ENCODE measurements at places on chromosomes 1 and 21. TPM values are rescaled to one million over a fixed set of nuclear protein-coding genes. Genes with fewer than 3 reads are reported as not detected.
A peak's percentile ranks its signal among the peaks of the same experiment; 100 is the strongest.

GRCh38 chr1:62070384-62071011, 124.2 kb upstream of the L1TD1 start:
- no peak overlapping the region for H3K27ac ChIP-seq
- H3K27me3 ChIP-seq, result no peaks in the 10 kb centered on the region
- no peaks in the 10 kb centered on the region for H3K4me1 ChIP-seq
- H3K36me3 ChIP-seq, result no peaks in the 10 kb centered on the region

PLPPR4 gene
- 6.4 TPM for total RNA-seq

- peak; percentile 2 for DNase-seq
- H3K27ac ChIP-seq, result no peak overlapping the region
- no peaks in the 10 kb centered on the region for H3K4me1 ChIP-seq
- H3K4me3 ChIP-seq, result no peak overlapping the region
- no peaks in the 10 kb centered on the region for H3K36me3 ChIP-seq
- H3K27me3 ChIP-seq, result peaks cover 9% of the 10 kb centered on the region
Observed at GRCh38 chr1:114219172-114219868, 65.7 kb upstream of the SYT6 start.

- no peaks in the 10 kb centered on the region for H3K4me1 ChIP-seq
- H3K27me3 ChIP-seq, result peaks cover 13% of the 10 kb centered on the region
- no peak overlapping the region for H3K27ac ChIP-seq
Observed at GRCh38 chr1:40886318-40887011, 24.3 kb upstream of the CITED4 start.

DNA sequence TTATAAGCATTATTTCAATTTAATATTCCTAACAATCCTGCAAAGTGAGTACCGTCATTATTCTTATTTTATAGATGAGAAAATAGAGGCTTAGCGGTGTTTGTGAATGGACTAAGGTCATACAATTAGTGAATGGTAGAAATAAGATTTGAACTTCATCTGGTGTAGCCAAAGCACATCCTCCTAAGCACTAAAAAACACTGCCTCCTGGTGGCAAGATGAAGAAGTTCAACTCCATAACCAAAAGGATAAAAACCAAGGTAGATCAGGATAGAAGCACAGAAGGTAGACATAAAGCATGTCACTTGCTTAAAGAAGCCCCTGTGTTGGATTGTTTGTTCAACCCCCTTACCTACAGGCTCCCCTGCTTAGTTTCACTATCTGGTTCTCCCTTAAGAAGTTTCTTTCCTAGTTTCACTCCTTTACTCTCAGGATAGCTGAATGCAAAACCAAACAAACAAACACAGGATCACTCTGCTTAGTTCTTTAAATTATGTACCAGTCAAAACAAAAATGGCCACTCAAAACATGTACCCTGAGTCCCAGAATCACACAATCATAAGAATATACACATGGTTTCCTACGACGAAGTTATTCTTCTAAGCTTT, 12.7 kb upstream of the AIM2 start:
- H3K27me3 ChIP-seq, result peaks cover 2% of the 10 kb centered on the region
- no peak for DNase-seq
- H3K4me3 ChIP-seq, result no peak overlapping the region
- no peak overlapping the region for H3K27ac ChIP-seq

PRDM16 gene
- not detected for total RNA-seq

- no peaks in the 10 kb centered on the region for H3K36me3 ChIP-seq
- H3K27ac ChIP-seq, result no peak overlapping the region
- no peaks in the 10 kb centered on the region for H3K4me1 ChIP-seq
- peaks cover 6% of the 10 kb centered on the region for H3K27me3 ChIP-seq
- no peak overlapping the region for H3K4me3 ChIP-seq
Observed at GRCh38 chr21:29805105-29805504, 134.7 kb downstream of the GRIK1 start.

GALE gene
- total RNA-seq, result 31.7 TPM

DNA sequence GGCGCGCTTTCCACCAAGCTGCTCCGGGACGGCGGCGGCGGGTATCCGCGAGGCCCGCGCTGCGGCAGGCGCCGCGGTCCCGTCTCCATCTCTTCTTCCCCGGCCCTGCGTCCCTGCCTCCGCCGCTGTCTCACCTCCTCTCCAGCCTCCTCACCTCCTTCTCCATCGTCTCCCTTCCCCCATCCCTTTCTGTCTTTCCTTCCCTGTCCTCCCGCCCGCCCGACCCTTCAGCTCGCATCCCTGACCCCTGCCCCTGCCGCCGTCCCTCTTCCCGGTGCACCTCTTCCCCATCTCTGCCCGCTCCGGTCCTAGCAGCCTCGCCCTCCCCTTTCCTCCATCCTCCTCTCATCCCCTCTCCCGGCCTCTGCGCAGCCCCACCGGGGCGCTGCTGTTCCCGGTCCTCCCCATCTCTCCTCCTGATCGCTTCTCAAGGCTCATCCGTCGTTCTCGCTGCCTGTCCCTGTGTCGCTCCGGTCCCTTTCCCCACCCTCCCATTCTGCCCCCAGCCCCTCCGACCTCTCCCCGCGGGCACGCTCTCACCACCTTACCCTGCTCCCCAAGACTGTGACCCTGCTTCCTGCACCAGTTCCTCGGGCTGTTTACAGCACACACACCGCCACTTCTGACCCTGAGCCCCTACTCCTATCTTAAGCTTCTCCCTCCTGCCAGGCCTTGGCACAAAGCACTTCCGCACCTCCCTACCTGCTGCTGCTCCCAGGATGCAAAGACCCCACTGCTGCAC, 760 bp upstream of the NPHP4 start:
- peak overlapping the region; percentile 51 for H3K4me3 ChIP-seq
- no peaks in the 10 kb centered on the region for H3K27me3 ChIP-seq
- DNase-seq, result no peak
- no peak overlapping the region for H3K27ac ChIP-seq

CAMTA1 gene
- total RNA-seq, result 35.5 TPM

DNA sequence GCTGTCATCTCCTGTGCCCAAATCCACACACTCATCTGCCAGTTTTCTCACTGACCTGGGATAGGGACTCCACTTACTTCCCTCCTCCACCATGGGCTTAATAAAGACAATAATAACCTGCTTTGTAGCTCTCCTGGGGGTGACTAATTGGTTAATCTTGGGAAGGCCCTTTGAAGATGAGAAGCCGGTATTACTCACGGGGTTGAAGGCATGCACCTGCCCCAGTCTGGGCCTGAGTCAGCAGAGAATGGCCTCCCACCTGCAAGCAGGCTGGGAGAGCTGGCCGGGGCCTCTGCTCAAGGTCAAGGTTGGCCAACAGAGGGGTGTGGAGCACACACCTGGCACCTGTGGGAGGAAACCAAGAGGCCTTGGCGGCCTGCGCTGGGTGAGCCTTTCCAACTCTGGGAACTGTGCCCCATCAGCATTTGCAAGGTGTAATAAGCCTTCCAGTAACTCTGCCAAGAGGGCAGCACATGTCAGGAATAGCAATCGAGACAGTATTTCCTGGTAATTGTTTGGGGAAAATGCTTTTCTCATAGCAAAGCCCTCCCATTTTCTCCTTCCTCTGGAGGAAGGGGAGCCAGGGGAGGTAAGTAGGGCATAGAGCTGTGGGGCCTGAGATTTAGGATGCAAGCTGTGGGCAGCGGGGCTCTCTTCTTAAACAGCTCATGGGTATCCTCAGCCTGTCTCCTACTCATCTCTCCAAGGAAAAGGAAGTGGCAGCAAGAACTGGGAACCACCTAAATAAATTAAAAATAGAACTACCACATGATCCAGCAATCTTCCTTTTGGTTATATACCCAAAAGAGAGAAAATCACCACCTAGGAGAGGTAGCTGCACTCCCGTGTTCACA, 49.0 kb downstream of the TOMM20 start:
- H3K27me3 ChIP-seq, result no peaks in the 10 kb centered on the region
- peak; percentile 62 for DNase-seq
- H3K36me3 ChIP-seq, result no peaks in the 10 kb centered on the region
- H3K27ac ChIP-seq, result peak overlapping the region; percentile 34
- peaks cover 35% of the 10 kb centered on the region for H3K4me1 ChIP-seq

DNA sequence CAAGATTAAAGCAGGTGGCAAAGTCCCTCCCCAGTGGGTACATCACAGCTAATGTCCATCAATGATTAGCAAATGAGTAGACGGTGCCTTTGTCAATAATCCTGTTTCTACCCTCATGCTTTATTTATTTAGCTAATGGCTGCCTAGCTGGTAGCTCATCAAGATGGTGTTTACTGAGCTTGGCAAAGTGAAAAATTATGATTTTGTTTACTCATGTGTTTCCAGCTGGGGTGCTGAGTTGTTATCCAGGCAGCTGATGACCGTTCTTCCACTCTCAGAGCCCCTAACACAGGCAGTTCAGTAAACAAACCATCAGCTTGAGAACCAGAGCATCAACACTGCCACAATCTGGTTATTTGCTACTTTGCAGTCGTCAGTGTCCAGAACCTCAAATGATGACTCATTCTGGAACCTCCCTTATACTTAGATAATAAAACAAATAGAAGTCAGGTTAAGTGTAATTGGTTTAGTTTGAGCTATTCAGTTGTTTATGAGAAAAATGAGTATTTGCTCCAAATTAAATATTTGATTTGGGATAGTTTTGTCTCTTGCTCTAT, 163.9 kb downstream of the ST6GALNAC5 start:
- peaks cover 25% of the 10 kb centered on the region for H3K27me3 ChIP-seq
- no peak overlapping the region for H3K27ac ChIP-seq
- no peaks in the 10 kb centered on the region for H3K36me3 ChIP-seq
- H3K4me1 ChIP-seq, result no peaks in the 10 kb centered on the region
- no peak overlapping the region for H3K4me3 ChIP-seq

- no peaks in the 10 kb centered on the region for H3K4me1 ChIP-seq
- no peak for DNase-seq
- H3K4me3 ChIP-seq, result no peak overlapping the region
- peaks cover 65% of the 10 kb centered on the region for H3K27me3 ChIP-seq
- H3K27ac ChIP-seq, result no peak overlapping the region
- no peaks in the 10 kb centered on the region for H3K36me3 ChIP-seq
Observed at GRCh38 chr1:201360486-201360885, 17.0 kb downstream of the TNNT2 start.

SHCBP1L gene
- total RNA-seq, result not detected

GRCh38 chr1:200626853-200627534, 6.4 kb upstream of the KIF14 start:
- no peak overlapping the region for H3K27ac ChIP-seq
- no peak overlapping the region for H3K4me3 ChIP-seq
- H3K4me1 ChIP-seq, result no peaks in the 10 kb centered on the region
- H3K36me3 ChIP-seq, result no peaks in the 10 kb centered on the region
- no peaks in the 10 kb centered on the region for H3K27me3 ChIP-seq
- no peak for DNase-seq

GRCh38 chr1:187689129-187689528, 860.4 kb downstream of the PLA2G4A start:
- no peaks in the 10 kb centered on the region for H3K36me3 ChIP-seq
- H3K4me3 ChIP-seq, result no peak overlapping the region
- H3K4me1 ChIP-seq, result peaks cover 2% of the 10 kb centered on the region
- H3K27ac ChIP-seq, result no peak overlapping the region
- no peaks in the 10 kb centered on the region for H3K27me3 ChIP-seq

NHLH1 gene
- total RNA-seq, result not detected

- H3K4me1 ChIP-seq, result peaks cover 10% of the 10 kb centered on the region
- no peaks in the 10 kb centered on the region for H3K36me3 ChIP-seq
- peak overlapping the region; percentile 96 for H3K27ac ChIP-seq
- DNase-seq, result peak; percentile 57
Observed at GRCh38 chr1:87684194-87684593, 355.5 kb downstream of the LMO4 start.

- H3K27me3 ChIP-seq, result no peaks in the 10 kb centered on the region
- peaks cover 88% of the 10 kb centered on the region for H3K36me3 ChIP-seq
- H3K27ac ChIP-seq, result no peak overlapping the region
- peaks cover 35% of the 10 kb centered on the region for H3K4me1 ChIP-seq
Observed at GRCh38 chr1:42933060-42933586, 25.5 kb downstream of the SLC2A1 start.

- no peak for DNase-seq
- H3K4me3 ChIP-seq, result no peak overlapping the region
- H3K27me3 ChIP-seq, result no peaks in the 10 kb centered on the region
- H3K27ac ChIP-seq, result no peak overlapping the region
- H3K36me3 ChIP-seq, result peaks cover 10% of the 10 kb centered on the region
Observed at GRCh38 chr1:225880222-225880588, 2.0 kb downstream of the TMEM63A start.

PGD gene
- 216 TPM for total RNA-seq

GRCh38 chr21:34603710-34604057, 11.2 kb downstream of the RCAN1 start:
- H3K4me1 ChIP-seq, result no peaks in the 10 kb centered on the region
- DNase-seq, result no peak
- no peak overlapping the region for H3K27ac ChIP-seq
- H3K4me3 ChIP-seq, result no peak overlapping the region

- DNase-seq, result peak; percentile 55
- no peaks in the 10 kb centered on the region for H3K36me3 ChIP-seq
- peaks cover 24% of the 10 kb centered on the region for H3K27me3 ChIP-seq
- no peak overlapping the region for H3K27ac ChIP-seq
Observed at GRCh38 chr1:111399792-111400610, 27.5 kb downstream of the OVGP1 start.

ST7L gene
- 14.7 TPM for total RNA-seq

- H3K36me3 ChIP-seq, result peaks cover 6% of the 10 kb centered on the region
- no peak overlapping the region for H3K4me3 ChIP-seq
- H3K27ac ChIP-seq, result no peak overlapping the region
- peaks cover 14% of the 10 kb centered on the region for H3K4me1 ChIP-seq
- no peaks in the 10 kb centered on the region for H3K27me3 ChIP-seq
Observed at GRCh38 chr1:183034682-183035081, 11.5 kb downstream of the LAMC1 start.

GRCh38 chr1:182351790-182352364, 39.7 kb downstream of the GLUL start:
- no peak overlapping the region for H3K27ac ChIP-seq
- H3K4me1 ChIP-seq, result no peaks in the 10 kb centered on the region
- no peaks in the 10 kb centered on the region for H3K27me3 ChIP-seq
- no peak for DNase-seq
- H3K4me3 ChIP-seq, result no peak overlapping the region

DNA sequence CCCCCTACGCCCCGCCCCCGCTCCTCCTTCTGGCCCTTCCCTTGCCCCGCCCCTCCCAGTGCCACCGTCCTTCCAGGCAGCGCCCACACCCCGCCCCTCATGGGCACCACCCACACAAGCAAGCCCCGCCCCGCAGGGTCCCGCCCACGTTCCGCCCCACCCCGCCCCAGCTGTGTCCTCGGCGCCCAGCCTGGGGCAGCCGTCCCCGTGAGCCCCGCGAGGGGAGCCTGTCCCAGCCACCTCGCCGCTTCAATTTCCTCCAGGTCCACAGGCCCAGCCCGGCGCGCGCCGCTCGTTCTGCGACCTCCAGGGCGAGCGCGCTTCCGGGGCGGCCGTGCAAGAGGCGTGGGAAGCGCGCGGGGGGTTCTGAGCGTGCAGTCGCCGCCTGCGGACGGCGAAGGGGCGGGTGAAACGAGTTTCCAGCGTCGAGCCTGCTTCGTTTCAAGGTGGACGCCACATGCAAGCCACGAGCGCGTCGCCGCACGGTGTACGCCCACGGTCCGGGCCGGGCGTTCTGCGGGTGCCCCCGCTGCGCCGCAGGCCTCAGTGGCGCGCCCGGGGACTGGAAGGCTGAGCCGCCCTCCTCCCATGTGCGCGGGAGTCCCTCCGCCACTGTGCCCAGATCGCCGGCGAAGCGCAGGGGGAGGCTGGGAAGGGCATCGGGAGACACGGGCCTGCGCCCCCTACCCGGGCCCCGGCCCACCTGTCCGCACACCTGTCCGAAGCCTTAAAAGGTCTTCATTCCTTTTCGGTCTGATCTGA, 10.8 kb upstream of the FAAP20 start:
- peak overlapping the region; percentile 21 for H3K27ac ChIP-seq
- no peaks in the 10 kb centered on the region for H3K27me3 ChIP-seq
- DNase-seq, result peak; percentile 92
- H3K36me3 ChIP-seq, result no peaks in the 10 kb centered on the region
- peak overlapping the region; percentile 46 for H3K4me3 ChIP-seq
- peaks cover 42% of the 10 kb centered on the region for H3K4me1 ChIP-seq

Measured in IMR-90 (cell line).